GM12892 (cell line): ENCODE measurements at places on chromosomes 3 and 15.

DNA sequence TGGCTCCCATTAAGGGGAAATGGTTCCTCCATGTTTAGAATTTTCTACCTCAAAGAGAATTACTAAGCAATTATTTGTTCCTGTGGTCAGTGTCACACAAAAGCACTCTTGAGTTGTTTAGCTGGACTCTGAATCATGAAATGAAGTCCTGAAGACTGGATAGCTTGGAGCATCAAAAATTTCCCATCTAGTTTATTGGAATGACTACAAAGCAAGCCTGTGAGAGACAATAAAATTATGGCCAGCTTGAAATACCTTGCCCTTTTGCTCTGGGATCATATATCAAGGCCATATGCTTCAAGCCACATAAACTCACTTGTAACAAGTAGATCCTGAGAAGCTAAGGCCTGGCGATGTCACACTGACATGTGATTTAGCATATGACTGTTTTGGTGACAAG lies 292.3 kb downstream of the TIGIT start:
- no peak for DNase-seq

DNA sequence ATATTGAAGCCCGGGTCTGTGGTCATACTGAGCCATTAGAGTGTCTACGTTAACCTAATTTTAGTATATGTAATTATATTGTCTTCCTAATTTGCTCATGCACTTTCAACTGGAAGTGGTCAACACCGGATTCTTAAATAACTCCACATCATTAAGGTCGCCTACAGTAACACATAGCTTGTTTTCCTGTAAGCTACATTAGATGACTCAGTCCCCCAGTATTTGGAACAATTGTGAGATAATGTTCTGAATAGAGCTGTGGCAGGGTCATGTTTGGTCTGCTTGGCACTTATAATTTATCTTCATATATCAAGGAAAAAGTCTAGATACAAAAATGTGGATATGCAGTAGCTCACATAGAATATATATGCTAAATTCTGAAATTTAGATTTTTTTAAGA lies 486.2 kb downstream of the IGSF11 start:
- no peak for DNase-seq

- no peak for DNase-seq
Measured at GRCh38 chr15:28989239-28989830, 103.6 kb downstream of the APBA2 start.

- DNase-seq, result no peak
Measured at GRCh38 chr3:134086616-134087015, 56.9 kb upstream of the SLCO2A1 start.

DNA sequence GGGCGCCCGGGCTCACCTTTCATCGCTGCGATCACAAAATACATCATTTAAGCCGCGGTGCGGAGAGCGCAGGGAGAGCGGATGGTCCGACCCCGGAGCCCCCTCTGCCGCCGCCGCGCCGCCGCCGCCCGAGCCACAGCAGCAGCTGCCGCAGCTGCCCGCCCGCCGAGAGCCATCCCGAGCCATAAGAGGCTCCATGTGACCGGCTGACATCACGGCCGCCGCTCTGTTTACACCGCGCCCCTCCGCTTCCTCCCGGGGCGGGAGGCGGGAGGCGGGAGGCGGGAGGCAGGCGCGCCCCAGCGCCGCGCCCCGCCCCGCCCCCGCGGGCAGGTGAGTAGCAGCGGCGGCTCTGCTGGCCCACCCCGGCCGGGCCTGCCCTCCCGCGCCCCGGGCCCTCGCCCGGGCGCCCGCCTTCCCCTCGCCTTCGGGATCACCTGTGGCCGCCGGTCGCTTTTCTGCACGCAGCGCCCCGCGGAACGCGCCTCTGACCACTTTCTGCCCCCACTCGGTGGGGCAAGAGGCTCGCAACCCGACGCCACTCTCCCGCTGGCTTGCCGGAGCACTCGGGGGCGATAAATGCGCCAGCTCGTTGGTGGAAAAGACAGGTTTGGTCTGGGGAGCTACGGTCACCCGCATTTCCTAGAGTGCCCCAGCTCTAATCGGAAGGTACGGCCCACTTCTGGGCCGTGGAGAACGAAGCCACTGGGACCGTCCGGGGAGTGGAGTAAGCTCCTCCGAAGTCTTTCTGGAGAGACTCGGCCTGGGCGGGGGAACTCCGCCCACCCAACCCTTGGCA lies 113.6 kb upstream of the ICE2 start:
- peak; percentile 46 for DNase-seq

DNA sequence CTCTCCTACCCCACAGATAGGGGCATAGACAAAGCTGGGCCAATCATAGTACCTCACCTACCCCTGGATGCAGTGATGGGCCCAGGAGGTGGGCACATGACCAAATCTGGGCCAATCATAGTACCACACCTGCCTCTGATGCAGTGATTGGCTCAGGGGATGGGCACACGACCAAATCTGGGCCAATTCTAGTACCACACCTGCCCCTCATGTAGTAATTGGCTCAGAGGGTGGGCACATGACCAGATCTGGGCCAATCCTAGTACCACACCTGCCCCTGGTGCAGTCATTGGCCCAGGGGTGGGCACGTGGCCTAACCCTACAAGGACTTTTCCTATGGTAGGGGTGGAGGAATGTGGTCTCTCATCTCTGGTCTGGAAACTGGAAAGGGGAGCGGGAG lies 56.9 kb upstream of the MEF2A start:
- DNase-seq, result no peak

GRCh38 chr3:63872135-63872924 lies 8.7 kb downstream of the ATXN7 start:
- no peak for DNase-seq

DNA sequence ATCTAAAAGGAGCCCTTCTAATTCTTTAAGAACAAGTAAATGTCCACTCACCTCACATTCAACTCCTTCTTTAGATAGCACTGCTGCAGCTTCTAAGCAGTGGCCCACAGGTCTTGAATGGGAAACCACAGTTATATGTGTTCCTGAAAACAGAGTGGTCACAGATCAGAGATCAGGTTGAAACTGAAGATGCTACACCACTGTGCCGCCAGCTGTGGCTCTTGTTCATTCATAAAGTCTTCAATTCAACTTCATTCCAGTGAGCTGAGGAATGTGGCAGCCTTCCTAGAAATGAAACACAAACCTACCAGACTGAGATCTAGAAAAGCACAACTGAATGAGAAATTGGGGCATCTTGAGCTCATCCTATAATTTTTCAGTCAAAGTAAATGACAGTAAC lies 4.0 kb downstream of the PDHB start:
- peak; percentile 25 for DNase-seq

GRCh38 chr3:73399106-73399505 lies 225.6 kb downstream of the PDZRN3 start:
- no peak for DNase-seq

DNA sequence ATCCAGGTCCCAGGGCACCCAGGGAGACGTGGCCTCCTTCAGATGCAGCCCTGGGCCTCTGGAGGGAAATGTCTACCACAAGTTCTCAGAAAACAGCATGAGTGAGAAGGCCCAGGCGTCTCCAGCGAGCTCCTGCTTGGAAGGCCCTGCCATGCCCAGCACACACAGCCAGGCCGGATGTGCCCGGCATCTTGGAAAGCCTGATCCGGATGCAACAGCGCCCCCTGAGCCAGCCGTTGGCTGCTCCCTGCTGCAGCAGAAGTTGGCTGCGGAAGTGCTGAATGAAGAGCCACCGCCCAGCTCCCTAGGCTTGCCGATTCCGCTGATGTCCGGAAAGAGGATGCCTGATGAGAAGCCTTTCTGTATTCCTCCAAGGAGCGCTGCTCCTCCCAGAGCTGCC lies 856 bp downstream of the NPAP1 start:
- no peak for DNase-seq

DNA sequence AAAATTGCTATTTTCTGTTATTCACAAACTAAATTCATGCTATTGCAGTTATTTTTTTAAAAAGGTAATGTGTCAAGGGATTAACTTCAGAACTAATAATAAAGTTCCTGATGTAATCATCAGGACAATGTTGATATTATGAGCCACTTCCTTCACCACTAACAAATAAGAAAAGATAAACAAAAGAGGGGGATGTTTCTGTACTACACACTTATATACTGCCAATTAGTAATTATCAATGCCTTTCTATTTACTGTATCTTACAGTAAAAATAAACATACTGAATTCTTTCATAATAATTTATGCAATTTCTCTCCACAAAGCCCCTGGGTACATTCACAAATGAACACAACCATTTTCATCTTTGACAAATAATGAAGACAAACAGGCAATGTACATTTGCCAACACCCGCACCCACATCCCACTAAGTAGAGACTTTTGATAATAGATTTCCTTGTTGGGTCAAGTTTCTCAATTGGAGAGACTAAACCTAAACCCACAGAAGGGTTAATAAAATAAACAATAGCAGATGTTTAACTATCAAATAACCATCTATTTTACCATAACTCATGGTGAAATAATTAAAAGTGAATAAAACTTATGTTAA lies 3.7 kb downstream of the CBLB start:
- DNase-seq, result no peak

GRCh38 chr3:16174389-16174788 lies at the start of gene GALNT15:
GALNT15 (plus strand) TSS chr3:16174680; CDS start chr3:16175152, 472 bp downstream.
- DNase-seq, result no peak
